Activated CD8-positive, alpha-beta memory T cell treated with anti-CD3 and anti-CD28 coated beads for 1 hour (primary cell): ENCODE measurements at places on chromosomes 16 and 17.

DNA sequence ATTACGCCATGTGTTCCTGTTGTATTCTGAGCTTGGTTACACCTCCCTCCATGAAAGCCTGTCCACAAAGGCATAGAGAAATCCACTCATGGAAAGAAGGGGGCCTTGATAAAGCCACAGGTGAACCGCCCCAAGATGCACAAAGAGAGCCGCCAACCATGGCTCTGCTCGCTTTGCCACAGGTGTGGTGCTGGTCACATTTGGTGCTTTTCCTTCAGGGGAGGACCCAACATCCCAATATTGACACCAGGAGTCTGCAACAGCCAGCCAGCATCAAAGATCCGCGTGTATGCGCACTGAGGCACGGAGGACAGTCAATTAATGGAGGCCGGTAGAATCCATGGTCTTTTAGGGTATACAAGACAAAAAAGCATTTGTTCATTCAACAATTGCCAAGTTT is 7.3 kb downstream of the ABCA3 start:
- no peak for DNase-seq

DNA sequence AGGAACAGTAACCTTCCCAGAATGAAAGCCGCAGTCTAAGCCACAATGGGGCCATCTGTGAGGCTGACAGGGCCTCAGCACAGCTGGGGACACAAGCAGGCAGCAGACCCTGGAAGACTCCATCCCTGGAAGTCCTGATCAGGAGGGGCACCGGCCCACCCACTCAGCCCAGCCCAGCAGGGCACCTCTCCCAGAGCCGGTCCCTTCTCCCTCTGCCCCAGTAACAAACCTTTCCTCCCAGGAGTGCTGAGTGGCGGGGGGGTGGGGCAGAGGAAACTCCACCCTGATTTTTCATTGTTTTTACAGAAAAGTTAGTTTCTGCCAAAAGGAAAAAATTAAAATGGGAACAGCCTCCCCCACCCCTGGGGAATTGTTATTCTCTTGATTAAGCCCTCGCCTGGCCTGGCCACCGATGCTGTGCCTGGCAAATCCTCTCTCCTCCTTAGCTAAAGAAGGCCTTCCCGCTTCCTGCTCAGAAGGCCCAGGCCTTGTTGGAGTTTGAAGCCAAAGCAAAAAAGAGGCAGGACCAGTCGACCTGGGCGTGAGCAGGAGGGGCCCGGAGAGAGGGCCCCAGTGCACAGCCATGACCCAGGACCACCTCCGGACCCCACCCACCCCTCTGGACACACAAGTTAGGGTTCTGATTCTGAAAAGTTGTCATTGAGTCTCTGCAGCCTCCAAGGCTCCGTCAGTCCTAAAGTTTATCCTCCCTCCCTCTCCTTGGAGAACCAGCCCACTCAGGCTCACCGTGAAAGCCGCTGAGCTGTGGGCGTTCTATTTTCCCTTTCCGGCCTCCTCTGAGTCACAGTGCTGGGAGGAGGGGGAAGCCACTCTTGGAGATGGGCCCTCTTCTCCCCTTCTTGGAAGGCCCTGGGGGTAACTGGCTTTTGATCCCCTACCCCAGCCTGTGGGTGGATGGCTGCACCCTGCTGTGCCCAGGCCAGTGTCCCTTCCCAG is 128.4 kb upstream of the TNRC6C start:
- DNase-seq, result no peak

GRCh38 chr17:57490890-57491289 is 234.6 kb downstream of the MSI2 start:
- DNase-seq, result no peak

- no peak for DNase-seq
Observed at GRCh38 chr17:18954321-18954720, 2.4 kb downstream of the SLC5A10 start.

DNA sequence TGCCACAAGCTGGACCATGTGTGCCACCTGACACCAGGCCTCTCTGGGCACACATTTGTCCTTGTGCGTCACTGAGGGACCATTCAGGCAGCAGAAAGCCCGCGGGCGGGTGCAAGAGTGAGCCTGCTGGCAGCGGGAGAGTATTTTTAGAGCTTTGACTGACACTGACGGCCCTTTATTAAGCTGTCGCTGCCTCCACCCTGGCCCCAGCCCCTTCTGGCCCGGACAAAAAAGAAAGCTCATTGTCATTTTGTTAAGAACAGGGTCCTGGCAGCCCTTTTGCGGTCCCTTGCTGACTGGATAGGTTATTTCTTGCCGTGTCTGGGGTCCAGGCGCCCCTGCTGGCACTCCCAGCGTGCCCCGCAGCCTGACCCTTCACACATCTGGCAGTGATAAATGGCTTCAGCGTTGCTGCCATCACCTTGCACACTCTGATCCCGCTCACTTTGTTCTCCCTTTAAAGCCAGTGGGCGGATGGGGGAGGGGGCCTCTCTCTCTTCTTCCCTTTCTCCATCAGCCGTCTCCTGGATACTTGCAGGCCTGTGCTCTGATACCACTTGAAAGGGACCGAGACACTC is 78.4 kb upstream of the NKD1 start:
- no peak for DNase-seq

- DNase-seq, result no peak
Observed at GRCh38 chr16:70706948-70707465, 21.2 kb upstream of the MTSS2 start.

- DNase-seq, result no peak
Observed at GRCh38 chr17:51353296-51353695, 93.0 kb downstream of the UTP18 start.

GRCh38 chr17:17545984-17546383 is 45.5 kb downstream of the PEMT start:
- DNase-seq, result no peak
